ENCODE measurements at places on chromosomes 12 and 14. TPM values are rescaled to one million over a fixed set of nuclear protein-coding genes. Genes with fewer than 3 reads are reported as not detected.

TMEM119 gene
- total RNA-seq, result 0.58 TPM

OR10AD1 gene
- total RNA-seq, result not detected

OVCH1 gene
- not detected for total RNA-seq

ACOT6 gene
- total RNA-seq, result not detected

LGMN gene
- total RNA-seq, result 80.3 TPM

FZD10 gene
- not detected for total RNA-seq

SIX6 gene
- total RNA-seq, result not detected

NKX2-1 gene
- not detected for total RNA-seq

DNA sequence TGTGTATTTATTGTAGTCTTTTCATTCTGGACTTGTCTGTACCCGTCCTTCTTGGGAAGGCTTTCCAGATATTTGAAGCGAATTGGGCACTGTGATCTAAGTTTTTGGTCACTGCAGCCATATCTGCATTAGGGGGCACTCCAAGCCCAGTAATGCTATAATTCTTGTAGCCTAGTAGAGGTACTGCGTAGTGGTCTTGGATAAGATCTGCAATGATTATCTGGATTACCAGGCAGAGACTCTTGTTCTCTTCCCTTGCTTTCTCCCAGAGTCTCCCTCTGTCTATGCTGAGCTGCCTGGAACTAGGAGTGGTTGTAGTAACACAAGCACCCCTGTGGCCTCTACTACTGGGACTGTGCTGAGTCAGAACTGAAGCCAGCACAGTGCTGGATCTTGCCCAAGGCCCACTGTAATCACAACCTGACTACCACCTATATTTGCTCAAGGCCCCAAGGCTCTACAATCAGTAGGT, 30.0 kb downstream of the SLC38A2 start:
- no peak for DNase-seq

DNA sequence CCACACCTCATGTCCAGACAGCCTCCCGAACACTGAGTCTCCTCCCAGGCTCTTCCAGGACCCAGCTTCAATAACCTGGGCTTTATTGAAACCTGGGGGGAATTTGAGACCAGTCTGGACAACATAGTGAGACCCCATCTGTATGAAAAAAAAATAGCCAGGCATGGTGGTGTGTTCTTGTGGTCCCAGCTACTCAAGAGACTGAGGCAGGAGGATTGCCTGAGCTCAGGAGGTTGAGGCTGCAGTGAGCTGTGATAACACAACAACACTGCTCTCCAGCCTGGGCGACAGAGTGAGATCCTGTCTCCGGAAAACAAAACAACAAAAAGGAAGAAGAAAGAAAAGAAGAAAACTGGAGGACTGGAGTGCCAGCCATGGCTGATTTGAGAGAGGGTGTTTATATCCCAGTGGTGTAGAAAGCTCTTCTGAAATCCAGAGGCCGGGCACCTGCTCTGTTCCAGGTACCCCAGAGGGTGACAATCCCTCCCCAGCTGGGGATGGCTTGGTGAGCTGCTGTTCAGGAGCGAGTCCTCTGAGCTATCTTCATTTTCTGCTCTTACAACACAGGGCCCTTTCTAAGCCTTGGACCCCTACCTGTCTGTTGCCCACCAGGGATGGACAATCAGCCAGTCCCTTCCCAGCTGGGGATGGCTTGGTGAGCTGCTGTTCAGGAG, 6.0 kb upstream of the PGF start:
- DNase-seq, result no peak

DNA sequence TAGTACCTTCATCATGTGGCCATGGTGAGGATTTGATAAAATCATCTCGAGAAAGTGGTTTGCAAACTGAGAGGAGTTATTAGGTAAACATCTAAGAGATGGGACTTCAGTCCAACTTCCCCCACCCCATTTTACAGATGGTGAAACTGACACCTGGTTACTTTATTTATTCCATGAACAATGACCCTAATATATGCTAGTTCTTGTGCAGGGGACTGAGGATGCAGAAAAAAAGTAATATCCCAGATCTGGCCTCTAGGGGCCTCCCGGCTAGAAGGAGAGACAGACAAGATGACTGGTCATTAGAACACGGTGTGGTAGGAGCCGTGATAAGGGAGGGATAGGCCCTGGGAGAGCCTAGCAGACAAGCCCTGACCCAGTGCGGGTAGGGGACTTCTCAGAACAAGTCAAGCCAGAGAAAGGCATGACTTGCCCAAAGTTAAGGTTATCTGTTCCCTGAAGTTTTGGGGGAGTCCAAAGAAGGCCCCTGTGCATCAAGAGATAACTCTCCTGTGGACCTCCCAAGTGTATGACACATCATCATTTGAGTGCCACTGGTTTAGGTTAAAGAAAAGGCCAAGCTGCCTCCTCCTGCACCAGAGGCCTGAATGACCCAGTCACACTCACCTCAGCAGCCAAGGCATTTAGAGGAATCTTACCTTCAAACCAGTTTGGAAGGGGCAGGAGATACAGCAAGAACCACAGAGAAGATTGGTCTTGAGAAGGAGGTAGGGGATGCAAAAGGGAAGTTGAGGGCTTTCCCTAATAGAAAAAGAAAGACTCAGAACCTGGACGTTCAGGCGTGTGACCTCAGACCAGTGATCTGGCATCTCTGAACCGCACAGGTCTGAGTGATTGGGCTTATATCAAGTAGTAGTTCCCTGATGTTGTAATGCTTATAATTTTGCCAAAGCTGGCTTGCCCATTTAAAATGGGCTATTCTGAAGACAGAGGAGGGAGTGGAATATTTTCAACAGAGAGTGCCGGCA, 1.6 kb downstream of the CMKLR1 start:
- DNase-seq, result no peak

- DNase-seq, result no peak
Measured at GRCh38 chr12:64757771-64758170, 1.4 kb downstream of the GNS start.

DNA sequence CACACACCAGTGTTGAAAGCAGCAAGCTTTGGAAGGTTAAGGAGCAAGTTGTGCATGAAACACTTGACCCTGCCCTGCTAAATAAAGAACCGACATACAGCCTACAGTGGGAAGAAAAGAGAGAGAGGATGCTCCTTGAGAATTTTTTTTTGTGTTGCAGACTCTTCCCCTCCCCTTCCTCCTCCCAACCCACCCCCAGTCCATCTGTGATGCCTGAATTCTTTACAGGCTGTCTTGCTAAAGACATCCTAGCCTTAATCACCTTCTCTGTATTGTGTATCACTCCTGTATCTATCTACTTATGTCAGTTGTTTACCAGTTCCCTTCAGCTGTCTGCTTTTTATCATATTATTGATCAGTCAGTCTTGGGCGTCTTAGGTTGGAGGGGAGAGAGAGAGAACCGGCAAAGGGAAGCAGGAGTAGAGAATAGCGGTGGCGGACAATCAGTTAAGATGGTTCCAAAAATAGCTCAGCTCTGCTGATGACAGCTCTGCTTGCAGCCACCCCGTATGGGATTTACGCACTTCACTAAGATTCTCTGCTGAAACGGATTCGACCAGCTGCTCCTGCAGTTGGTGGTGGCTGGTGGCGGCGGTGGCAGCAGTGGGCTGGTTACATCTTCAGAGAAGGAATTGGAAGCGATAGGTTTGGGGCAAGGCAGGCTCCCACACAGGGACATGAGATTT, 664.7 kb downstream of the NRXN3 start:
- DNase-seq, result peak; percentile 18

DNA sequence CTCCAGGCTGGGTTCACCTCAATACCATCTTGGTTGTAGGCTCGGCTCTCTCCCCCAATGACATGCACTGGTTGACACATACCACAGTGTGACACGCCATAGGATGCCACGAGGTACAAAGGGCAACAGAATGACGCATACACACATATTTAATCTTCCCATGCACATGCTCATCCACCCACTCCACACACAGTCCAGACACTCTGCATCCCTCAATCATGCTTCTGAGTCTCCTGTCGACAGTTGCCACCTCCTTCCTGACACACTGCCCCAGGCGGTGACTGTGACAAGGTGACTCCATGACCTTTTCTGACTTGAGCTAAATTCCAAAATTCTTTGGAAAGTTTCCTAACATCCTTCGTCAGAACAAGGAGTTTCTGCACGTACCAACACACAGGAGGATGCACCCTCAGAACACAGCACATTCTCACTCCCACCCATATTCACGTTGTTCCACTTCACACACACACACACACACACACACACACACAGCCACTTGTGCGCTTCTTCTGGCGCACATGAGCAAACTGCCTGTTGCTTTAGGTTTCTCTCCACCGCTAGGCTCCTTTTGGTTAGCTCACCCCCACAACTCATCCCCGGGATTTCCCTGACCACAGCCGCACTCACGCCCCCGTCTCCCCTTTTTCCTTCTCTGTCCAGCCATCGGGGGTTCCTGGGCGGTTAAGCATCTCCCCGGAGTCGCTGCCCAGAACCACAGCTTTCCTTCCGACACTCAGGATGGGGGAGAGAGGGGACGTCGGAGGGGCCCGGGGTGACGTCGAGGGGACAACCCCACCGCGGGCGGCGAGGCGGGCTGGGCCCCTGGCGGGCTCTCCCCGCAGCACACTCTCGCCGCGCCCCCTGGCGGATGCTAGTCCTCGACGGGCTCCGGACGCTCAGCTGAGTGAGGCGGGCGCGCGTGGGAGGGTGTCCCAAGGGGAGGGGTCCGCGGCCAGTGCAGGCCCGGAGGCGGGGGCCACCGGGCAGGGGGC, 536 bp upstream of the WNT1 start:
- DNase-seq, result no peak

DNA sequence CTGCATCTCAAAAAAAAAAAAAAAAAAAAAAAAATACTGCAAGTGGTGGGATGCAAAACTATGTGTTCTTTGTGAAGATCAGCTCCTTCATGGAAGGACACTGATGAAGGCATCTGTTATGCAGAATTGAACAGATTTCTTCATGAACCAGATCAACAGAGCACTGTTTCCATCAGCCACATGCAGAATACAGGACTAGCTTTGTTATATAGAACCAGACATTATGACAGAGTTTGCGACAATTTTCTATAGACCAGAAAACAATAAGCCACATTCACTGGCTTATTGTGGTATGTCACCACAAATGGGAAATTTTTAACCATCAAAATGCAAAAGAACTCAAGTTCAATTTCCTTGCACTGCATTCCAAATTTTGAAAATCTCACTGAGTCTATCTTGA, 34.7 kb downstream of the CIT start:
- DNase-seq, result no peak

DNA sequence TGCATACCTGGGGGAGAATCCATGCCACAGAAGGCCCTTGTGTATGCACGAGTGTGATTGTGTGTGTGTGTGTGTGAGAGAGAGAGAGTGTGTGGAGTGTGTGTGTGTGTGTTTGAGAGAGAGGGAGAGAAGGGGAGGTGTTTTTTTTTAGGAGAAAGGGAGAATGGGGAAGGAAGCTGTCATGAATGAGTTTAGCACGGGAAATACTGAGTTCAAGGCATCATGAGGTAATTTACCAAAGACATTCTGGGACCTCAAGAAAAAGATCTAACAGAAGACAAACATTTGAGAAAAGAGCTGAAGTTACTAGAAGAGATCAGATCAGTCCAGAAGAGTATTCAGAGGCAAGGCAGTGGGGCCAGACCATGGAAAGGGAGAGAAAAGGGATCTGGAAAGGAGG, 157.1 kb downstream of the TTC7B start:
- DNase-seq, result no peak

GRCh38 chr12:10718279-10718821, 4.8 kb downstream of the YBX3 start:
- DNase-seq, result no peak

GRCh38 chr12:92208613-92209121, 63.0 kb upstream of the BTG1 start:
- DNase-seq, result no peak

DNA sequence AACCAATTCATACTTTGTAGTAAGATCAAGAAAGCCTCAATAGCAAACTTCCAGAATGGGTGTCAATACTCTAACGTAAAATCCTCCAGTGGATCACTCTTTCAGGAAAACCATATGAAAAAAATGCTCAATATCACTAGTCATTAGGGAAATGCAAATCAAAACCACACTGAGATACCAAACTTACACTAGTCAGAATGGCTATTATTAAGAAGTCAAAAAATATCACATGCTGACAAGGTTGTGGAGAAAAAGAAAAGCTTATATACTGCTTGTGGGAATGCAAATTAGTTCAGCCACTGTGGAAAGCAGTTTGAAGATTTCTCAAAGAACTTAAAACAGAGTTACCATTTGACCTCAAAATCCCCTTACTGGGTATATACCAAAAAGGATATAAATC, 49.5 kb upstream of the ATXN7L3B start:
- DNase-seq, result no peak

DNA sequence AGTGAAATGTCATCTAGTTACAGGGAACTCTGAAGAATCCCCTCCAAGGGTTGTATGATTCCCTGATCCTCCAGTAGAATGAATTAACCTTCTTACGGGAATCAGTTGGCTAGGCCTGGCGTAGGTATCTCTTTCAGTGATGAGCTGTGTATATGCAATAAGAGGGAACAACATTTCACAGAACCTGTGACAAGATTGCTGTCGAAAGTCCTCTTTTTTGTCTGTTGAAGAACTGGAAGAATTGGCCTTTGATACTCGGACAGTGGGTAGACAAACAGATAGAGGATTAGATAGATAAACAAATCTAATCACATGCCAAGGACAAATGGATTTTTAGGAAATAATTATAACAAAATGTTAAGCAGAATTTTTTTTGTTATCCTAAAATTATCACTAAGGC, 184.6 kb downstream of the MDGA2 start:
- DNase-seq, result no peak

- DNase-seq, result no peak
Measured at GRCh38 chr12:110126557-110126956, 2.4 kb downstream of the IFT81 start.

DNA sequence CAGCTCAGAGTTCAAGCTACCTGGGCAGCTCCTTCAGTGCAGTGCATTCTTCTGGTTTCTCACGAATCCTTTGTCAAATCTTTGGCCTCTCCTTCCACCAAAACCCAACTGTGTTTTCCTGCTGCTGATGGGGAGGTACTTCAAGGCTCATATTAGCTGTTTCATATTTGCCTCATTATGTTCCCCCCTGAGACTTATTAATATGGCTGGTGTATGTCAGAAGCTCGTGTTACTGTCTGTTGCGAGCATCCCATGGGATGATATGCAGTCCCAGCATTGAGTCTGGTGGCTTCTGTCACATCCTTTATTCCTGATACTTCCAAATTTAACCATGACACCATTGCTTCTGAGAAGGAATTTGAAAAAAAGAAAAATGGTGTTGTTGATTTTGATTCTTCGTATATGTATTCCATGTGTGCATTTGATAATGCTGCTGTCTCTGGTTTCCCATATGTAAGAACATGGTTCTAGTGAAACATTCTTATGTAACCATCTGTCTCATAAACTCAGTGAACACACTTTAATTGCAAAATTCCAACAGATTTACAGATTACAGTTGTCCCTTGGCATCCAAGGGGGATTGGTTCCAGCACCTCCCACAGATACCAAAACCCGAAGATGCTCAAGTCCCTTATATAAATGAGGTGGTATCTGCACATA, 149.1 kb downstream of the KICS2 start:
- no peak for DNase-seq

DNA sequence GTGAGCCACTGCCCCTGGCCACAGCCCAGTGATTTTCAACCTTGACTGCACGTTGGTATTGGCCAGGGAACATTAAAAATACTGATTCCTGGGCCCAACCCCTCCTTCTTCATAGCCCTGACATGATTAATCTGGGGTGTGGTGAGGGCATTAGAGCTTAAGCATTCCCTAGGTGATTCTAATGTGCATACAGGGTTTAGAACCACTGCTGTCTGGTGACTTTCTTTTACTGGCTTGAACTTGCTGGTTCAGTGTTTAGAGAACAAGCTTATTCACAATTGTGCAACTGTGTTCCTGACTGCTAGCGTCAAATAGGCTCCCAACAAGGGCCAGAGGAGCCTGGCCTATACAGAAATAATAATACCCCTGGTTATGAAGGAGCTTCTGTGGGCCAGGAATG, 488.8 kb upstream of the CCDC196 start:
- DNase-seq, result no peak

- DNase-seq, result peak; percentile 25
Measured at GRCh38 chr12:62659453-62660295, 193.0 kb downstream of the MON2 start.

All from G401 (cell line).